ENCODE measurements at places on chromosomes 1 and 21. TPM values are rescaled to one million over a fixed set of nuclear protein-coding genes. Genes with fewer than 3 reads are reported as not detected.

Gene STUM
- polyA plus RNA-seq: 0.35 TPM

Gene TP73
- polyA plus RNA-seq: not detected

Gene C8A
- not detected for polyA plus RNA-seq

Gene ZNF436
- 5.7 TPM for polyA plus RNA-seq

Gene ILDR2
- polyA plus RNA-seq: 14.1 TPM

Gene MRPL37
- 58.5 TPM for polyA plus RNA-seq

Gene FCRL3
- not detected for polyA plus RNA-seq

Gene A3GALT2
- polyA plus RNA-seq: not detected

Gene RAB3B
- polyA plus RNA-seq: 0.21 TPM

Gene MTMR11
- 2.7 TPM for polyA plus RNA-seq

Gene C1orf94
- not detected for polyA plus RNA-seq

Gene VSIG8
- polyA plus RNA-seq: not detected

Gene PRMT6
- 9.9 TPM for polyA plus RNA-seq

Gene AMY1A
- not detected for polyA plus RNA-seq

Gene FAM72B
- 0.75 TPM for polyA plus RNA-seq

Gene INTS11
- polyA plus RNA-seq: 13.9 TPM

Gene RASSF5
- polyA plus RNA-seq: 5.6 TPM

Gene FMOD
- polyA plus RNA-seq: not detected

Gene AUNIP
- not detected for polyA plus RNA-seq

Gene ARHGEF2
- polyA plus RNA-seq: 16.3 TPM

Gene S100A7A
- not detected for polyA plus RNA-seq

Gene ANKRD34A
- 10.7 TPM for polyA plus RNA-seq

Gene GON4L
- 36.7 TPM for polyA plus RNA-seq

Gene NMNAT1
- 3.2 TPM for polyA plus RNA-seq

Gene PLXNA2
- 3.6 TPM for polyA plus RNA-seq

Gene PLA2G2D
- 0.55 TPM for polyA plus RNA-seq

Gene SERTAD4
- 1.9 TPM for polyA plus RNA-seq

Gene LCE6A
- not detected for polyA plus RNA-seq

Gene TUT4
- 29.9 TPM for polyA plus RNA-seq

Gene VAMP3
- polyA plus RNA-seq: 12.3 TPM

Gene SPATA1
- not detected for polyA plus RNA-seq

Gene FCGR3A
- polyA plus RNA-seq: 1.3 TPM

Gene STPG1
- 20.4 TPM for polyA plus RNA-seq

Gene TMEM81
- polyA plus RNA-seq: 3.8 TPM

Gene LCE1D
- not detected for polyA plus RNA-seq

Data from Purkinje cell (primary cell).